ENCODE measurements at places on chromosomes 12 and 14.

- H3K27me3 ChIP-seq: peaks cover 5% of the 10 kb centered on the region
- no peaks in the 10 kb centered on the region for H3K36me3 ChIP-seq
- H3K27ac ChIP-seq: no peak overlapping the region
- H3K4me3 ChIP-seq: no peak overlapping the region
- DNase-seq: no peak
- H3K4me1 ChIP-seq: peaks cover 42% of the 10 kb centered on the region
Observed at GRCh38 chr12:4027412-4027811, 154.2 kb upstream of the PARP11 start.

DNA sequence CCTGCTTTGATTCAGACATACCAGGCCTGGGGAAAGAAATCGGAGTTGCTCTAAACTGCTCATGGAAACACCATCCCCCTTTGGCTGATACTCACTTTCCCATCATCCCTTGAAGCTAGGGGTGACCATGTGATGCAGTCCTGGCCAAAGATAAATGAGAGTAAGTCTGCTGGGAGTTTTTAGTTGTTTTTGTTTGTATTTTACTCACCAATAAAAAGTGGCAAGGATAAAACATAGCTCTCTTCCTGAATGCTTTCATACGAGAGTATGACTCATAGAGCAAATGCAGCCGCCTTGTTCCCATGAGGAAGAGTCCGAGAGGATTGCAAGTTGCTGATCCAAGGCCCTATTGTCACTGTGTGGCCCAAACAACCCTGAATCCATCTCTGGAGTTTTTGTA is 126.4 kb upstream of the TMEM132C start:
- no peaks in the 10 kb centered on the region for H3K27me3 ChIP-seq
- no peaks in the 10 kb centered on the region for H3K4me1 ChIP-seq
- DNase-seq: no peak

- H3K27me3 ChIP-seq: no peaks in the 10 kb centered on the region
- H3K27ac ChIP-seq: no peak overlapping the region
- DNase-seq: no peak
- H3K36me3 ChIP-seq: no peaks in the 10 kb centered on the region
- H3K4me1 ChIP-seq: no peaks in the 10 kb centered on the region
Observed at GRCh38 chr12:53427905-53428594, 4.4 kb downstream of the AMHR2 start.

GRCh38 chr14:91142214-91142668 is 28.4 kb downstream of the DGLUCY start:
- no peaks in the 10 kb centered on the region for H3K27me3 ChIP-seq
- no peak overlapping the region for H3K27ac ChIP-seq
- DNase-seq: no peak
- H3K4me1 ChIP-seq: no peaks in the 10 kb centered on the region
- H3K36me3 ChIP-seq: no peaks in the 10 kb centered on the region
- H3K4me3 ChIP-seq: no peak overlapping the region

- no peak for DNase-seq
- H3K27ac ChIP-seq: no peak overlapping the region
- H3K4me1 ChIP-seq: no peaks in the 10 kb centered on the region
- H3K27me3 ChIP-seq: no peaks in the 10 kb centered on the region
Observed at GRCh38 chr12:14849661-14850060, 6.3 kb upstream of the ART4 start.

DNA sequence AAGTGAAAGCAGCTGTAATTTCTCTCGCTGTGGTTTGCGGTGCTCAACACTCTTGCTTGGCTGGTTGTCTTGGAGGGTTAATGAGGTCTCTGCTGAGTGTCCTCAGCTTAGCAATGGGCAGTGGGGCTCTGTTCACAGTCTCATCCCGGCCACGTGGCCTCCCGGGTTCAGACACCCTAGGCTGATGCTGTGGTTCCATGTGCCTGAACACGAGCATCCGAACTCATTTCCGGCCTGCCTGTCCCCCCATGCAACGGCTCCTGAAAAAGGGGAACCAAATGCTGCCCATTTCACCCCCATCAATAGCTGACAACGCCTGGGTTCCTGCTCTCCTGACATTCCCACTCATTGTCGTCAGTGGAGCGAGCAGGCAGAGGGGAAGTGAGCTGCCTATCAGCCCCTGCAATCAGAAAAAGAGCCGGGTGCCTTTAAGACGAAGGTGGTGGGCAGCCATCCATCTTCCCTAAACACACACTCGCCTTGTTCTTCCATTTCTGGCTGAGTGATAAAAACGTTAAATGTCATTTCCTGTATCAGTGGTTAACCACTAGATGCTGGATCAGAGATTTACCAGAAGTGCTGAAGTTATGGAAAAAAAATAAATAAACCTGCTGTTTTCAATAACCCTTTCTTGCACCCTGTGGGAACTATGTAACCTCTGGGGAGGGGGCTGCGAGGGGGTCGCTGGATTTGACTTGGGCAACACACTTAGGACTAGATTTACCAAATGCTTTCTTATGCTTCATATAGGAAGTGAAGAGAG is 60.3 kb upstream of the BCL2L14 start:
- DNase-seq: no peak
- H3K27me3 ChIP-seq: no peaks in the 10 kb centered on the region
- H3K27ac ChIP-seq: no peak overlapping the region
- H3K4me3 ChIP-seq: no peak overlapping the region

DNA sequence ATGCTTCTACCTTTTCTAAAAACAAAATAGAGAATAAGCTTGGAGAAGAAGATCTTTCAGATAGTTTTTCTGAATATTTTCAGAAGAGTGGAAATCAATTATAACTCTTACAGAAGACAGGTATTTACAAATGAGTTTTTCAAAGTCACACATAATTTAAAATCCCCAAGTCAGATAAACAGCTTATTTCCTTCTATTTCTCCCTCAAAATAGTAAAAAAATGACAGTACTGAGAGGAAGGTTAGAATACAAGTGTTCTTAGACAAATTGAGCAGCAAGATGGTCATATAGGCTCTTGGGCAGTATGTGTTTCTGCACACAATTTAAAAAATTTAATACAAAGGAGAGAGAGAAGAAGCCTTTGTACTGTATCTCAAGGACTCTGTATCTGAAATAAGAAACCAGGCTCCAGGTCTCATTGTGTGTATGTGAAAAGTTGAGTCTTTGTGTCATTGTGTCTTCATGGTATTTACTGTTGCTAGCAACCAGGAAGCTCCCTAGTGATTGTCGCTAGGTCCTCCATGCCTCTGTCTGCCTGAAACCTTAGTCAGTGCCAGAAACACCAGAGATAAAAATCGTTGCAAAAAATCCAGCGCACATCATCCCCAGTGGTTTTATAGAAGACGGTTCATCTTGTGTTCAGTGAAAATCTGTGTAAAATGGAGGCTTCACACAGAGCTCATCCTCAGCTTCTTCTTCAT is 12.9 kb upstream of the TUBA1A start:
- H3K4me1 ChIP-seq: peaks cover 4% of the 10 kb centered on the region
- no peak overlapping the region for H3K4me3 ChIP-seq
- no peaks in the 10 kb centered on the region for H3K27me3 ChIP-seq
- no peaks in the 10 kb centered on the region for H3K36me3 ChIP-seq

GRCh38 chr14:71142375-71143038 is 235.2 kb downstream of the PCNX1 start:
- no peak overlapping the region for H3K27ac ChIP-seq
- no peak overlapping the region for H3K4me3 ChIP-seq
- no peak for DNase-seq
- H3K27me3 ChIP-seq: no peaks in the 10 kb centered on the region
- H3K36me3 ChIP-seq: no peaks in the 10 kb centered on the region
- H3K4me1 ChIP-seq: no peaks in the 10 kb centered on the region

- H3K27ac ChIP-seq: no peak overlapping the region
- H3K4me3 ChIP-seq: no peak overlapping the region
- no peaks in the 10 kb centered on the region for H3K36me3 ChIP-seq
- no peaks in the 10 kb centered on the region for H3K27me3 ChIP-seq
- DNase-seq: no peak
- H3K4me1 ChIP-seq: no peaks in the 10 kb centered on the region
Observed at GRCh38 chr14:42047421-42048055, 440.9 kb downstream of the LRFN5 start.

GRCh38 chr12:130880411-130880885 is 8.6 kb downstream of the RAN start:
- peaks cover 15% of the 10 kb centered on the region for H3K36me3 ChIP-seq
- no peak for DNase-seq
- no peaks in the 10 kb centered on the region for H3K27me3 ChIP-seq

GRCh38 chr12:47808050-47808449 is 11.7 kb downstream of the HDAC7 start:
- H3K4me1 ChIP-seq: peaks cover 14% of the 10 kb centered on the region
- H3K36me3 ChIP-seq: no peaks in the 10 kb centered on the region
- no peaks in the 10 kb centered on the region for H3K27me3 ChIP-seq
- no peak overlapping the region for H3K27ac ChIP-seq
- DNase-seq: no peak

GRCh38 chr14:81465507-81466228 is 65.5 kb upstream of the STON2 start:
- H3K27me3 ChIP-seq: no peaks in the 10 kb centered on the region
- H3K4me3 ChIP-seq: no peak overlapping the region
- no peaks in the 10 kb centered on the region for H3K4me1 ChIP-seq
- H3K36me3 ChIP-seq: no peaks in the 10 kb centered on the region

DNA sequence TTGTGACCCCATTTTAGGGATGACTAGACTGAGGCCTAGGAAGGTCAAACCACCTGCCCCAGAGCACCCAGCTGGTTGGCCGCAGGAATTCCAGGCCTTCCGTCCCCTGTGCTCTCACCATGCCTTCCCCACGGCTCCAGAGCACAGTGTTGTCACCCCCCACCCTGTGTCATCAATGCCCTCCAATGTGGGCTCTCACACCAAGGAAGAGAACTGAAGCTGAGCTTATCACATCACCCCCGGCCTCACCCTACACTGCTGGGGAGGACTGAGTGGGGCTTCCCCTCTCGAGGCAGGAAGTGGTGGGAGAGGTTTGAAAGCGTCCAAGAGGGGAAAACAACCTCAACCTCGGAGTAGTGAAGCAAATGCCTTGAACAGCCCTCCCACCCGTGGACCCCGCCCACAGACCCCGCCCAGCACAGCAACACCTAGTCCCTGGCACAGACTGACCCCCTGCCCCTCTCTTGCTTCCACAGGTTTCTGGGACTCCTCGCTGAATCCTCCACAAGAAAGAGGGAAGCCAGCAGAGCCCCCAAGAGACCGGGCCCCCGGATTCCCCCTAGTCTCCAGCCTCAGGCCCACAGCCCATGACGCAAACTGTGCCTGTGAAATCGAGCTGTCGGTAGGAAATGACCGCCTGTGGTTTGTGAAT is 97.2 kb downstream of the LGMN start:
- no peaks in the 10 kb centered on the region for H3K27me3 ChIP-seq
- H3K36me3 ChIP-seq: no peaks in the 10 kb centered on the region
- H3K4me3 ChIP-seq: no peak overlapping the region
- DNase-seq: no peak

DNA sequence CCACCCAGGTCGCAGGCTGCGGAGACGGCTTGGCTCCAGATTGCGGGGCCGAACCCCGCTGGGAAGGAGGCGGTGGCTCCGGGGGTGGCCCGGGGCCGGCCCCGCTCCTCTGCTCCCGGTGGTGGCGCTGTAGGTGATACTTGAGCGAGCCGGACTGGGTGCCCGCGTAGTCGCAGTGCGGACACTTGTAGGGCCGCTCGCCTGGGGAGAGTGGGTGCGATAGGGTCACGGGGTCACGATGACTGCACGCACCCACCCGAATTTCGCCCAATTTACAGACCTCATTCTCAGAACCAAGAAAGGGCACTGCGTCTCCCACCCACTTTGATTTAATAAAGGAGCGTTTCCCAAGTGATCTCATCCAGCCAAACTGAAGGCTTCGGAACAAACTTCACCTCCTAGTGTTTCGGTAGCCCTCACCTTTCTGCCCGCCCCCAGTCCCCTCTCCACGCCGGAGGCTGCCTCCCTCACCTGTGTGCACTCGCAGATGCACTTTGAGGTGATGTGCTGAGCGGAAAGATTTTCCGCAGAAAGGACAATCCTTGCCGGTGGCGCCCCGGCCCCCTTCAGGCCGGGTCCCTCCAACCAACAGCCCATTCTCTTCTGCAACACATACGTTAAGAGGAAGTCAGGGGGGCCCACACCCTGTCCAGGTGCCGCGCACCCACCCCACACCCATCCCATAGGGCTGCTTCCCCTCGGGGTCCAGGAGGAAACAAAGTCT is 7.4 kb downstream of the ZNF219 start:
- H3K4me3 ChIP-seq: no peak overlapping the region
- H3K36me3 ChIP-seq: peaks cover 39% of the 10 kb centered on the region
- no peak for DNase-seq
- H3K27me3 ChIP-seq: no peaks in the 10 kb centered on the region
- peaks cover 18% of the 10 kb centered on the region for H3K4me1 ChIP-seq

GRCh38 chr12:84222841-84223240 is 689.8 kb downstream of the SLC6A15 start:
- H3K27me3 ChIP-seq: no peaks in the 10 kb centered on the region
- no peak for DNase-seq
- H3K27ac ChIP-seq: no peak overlapping the region
- H3K36me3 ChIP-seq: no peaks in the 10 kb centered on the region

DNA sequence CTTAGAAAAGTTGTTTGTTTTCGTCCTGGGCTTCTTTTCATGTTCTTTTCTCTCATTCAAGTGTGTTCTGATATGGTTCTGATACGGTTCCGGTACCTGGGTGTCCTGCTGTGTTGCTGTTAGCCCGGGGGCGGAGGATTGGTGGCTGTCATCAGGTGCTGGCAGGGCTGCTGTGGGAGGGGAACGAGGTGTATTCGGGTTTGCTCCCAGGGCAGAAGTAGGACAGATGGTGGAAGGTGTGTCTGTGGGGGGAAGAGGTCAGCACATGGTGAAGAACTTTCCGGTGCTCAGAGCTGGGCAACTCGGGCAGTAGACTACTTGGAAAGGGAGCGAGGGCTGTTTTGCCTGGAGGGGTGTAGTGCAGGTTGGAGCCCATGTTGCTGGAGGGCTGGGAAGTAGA is 70.2 kb downstream of the SLC25A47 start:
- no peaks in the 10 kb centered on the region for H3K36me3 ChIP-seq
- H3K27ac ChIP-seq: no peak overlapping the region
- no peak for DNase-seq
- H3K4me1 ChIP-seq: peaks cover 7% of the 10 kb centered on the region
- H3K4me3 ChIP-seq: no peak overlapping the region
- no peaks in the 10 kb centered on the region for H3K27me3 ChIP-seq

DNA sequence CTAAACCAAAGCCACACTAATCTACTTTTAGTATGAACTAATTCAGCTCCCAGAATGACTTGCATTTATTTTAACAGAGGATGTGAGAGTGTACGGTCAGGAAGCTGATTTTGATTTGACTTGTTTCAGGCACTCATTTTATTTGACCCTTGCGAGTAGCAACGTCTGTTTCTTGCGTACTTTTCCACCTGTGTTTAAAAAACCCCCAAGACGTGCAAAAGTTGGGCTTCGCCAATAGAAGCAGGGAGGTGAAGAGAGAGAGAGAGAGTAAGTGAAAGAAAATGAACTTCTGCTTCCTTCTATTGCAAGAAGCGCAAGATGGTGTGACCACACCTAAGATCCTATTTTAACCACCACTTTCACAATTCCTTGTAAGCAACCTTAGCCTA is 6.7 kb upstream of the SLC15A4 start:
- H3K27me3 ChIP-seq: no peaks in the 10 kb centered on the region
- H3K4me3 ChIP-seq: no peak overlapping the region
- no peak overlapping the region for H3K27ac ChIP-seq
- no peak for DNase-seq

Measured in H1 (cell line).